ENCODE measurements at places on chromosomes 7 and 10.

- no peak for DNase-seq
Observed at GRCh38 chr10:110789604-110790433, 81.9 kb upstream of the PDCD4 start.

DNA sequence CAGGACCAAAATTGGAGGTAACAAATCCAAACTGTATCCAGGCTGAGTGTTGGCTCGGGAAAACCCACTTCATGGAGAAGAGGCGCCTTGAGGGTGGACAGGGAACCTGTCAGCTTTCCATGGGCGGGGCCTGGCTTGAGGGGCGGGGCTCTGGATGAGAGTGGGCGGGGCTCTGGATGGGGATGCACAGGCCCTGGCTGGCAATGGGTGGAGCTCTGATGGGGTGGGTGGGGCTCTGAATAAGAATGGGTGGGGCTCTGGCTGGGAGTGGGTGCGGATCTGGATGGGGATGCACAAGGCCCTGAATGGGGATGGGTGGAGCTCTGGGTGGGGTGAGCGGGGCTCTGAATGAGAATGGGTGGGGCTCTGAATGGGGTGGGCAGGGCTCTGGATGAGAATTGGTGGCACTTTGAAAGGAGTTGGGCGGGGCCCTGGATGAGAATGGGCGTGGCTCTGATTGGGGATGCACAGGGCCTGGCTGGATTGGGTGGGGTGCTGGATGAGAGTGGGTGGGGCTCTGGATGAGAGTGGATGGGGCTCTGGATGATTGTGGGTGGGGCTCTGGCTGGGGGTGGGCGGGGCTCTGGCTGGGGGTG lies 96.6 kb upstream of the NPTX2 start:
- no peak for DNase-seq

GRCh38 chr7:133688483-133689239 lies 435.8 kb downstream of the EXOC4 start:
- no peak for DNase-seq

- no peak for DNase-seq
Observed at GRCh38 chr7:156560075-156560474, 80.5 kb upstream of the RNF32 start.

Data from stimulated activated CD4-positive, alpha-beta T cell treated with anti-CD3 and anti-CD28 coated beads, TNF-alpha, amount 100 ng/mL, for 48 hours (primary cell).